AG09309 (cell line): ENCODE measurements at places on chromosomes 2 and 18.

- DNase-seq: no peak
These were observed 419.1 kb upstream of the DSEL start for GRCh38 chr18:67935638-67936037.

DNA sequence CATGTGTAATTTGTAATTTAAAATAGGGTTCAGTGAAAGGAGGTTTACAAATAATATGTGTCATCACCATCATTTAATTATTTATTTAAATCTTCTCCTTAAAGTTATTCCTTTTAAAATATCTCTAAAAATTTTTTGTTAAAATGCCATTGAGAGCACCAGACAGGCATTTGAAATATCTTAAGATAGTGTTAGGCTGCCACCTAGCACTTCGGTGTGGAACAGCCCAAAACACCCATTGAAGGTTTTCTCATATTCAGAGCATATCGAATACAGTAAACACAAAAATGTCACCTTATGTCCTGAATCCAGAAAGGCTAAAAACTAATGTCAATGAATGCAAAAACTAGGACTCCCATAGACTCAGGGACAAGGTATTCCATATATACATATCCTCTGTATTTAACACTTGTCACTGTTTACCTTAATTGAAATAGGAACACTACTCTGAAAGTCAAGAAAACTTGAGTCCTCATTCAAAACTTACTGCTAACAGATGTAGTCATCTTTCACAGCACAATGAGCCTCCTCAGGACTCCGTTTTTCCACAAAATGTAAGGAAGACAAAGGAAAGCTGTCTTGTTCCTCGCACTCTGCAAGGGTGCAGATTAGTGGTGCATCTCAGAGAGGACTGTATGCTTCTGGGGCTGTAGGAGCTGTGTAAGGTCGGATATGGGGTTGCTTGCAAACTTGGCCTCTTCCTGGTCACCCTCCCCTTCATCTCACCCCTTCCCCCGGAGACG, 329.5 kb downstream of the PAX3 start:
- DNase-seq: peak; percentile 4

DNA sequence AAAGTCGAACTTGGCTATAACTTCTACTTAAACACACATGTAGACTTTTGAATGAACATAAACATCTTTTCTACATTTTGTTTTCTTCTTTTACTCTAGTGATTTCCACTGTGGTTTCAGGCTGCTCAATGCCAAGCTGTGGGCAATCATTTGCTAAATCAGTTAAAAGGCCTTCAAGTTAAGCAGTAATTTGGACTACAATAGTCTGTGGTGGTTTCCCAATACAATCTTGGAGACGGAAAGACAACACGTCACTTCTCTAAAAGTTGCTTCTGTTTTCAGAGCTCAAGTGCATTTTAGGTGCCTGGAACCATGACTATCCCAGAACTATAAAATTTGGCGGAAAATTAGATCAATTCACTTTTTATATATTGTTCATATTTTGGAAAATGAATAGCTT, 69.4 kb downstream of the TXNL1 start:
- DNase-seq: peak; percentile 32

GRCh38 chr2:86445436-86445835, 4.3 kb downstream of the KDM3A start:
- DNase-seq: no peak

GRCh38 chr2:106284255-106284654, 90.2 kb upstream of the UXS1 start:
- no peak for DNase-seq

DNA sequence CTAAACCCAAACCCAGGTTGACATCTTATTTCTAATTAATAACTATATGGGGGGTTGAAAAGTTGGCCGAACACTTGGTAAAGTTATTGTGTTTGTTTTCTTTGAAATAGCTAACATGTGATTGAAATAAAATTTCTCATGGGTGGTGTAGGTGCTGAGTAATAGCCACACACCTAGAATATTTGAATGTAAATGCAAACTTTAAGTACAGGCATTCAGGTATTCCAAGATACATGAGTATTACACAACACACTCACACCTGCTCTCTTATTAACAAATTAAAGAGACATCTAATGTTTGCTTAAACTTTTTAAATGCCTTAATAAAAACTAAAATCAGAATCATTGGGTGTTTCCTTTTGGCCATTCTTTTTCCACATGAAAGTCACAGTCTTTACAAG, 165.5 kb downstream of the EHBP1 start:
- no peak for DNase-seq

DNA sequence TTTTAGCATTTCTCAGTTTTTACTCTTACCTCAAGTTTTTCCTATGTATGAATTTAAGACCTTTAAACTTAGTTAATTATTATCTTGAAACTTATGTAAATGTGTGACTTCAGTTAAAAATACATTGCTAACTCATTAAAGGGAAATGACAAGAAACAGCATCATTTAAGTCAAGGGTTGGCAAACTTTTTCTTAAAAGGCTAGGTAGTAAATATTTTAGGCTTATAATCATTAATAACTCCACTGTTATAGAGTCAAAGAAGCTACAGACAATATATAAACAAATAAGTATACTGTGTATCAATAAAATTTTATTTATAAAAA, 259.7 kb upstream of the RBMS1 start:
- no peak for DNase-seq

DNA sequence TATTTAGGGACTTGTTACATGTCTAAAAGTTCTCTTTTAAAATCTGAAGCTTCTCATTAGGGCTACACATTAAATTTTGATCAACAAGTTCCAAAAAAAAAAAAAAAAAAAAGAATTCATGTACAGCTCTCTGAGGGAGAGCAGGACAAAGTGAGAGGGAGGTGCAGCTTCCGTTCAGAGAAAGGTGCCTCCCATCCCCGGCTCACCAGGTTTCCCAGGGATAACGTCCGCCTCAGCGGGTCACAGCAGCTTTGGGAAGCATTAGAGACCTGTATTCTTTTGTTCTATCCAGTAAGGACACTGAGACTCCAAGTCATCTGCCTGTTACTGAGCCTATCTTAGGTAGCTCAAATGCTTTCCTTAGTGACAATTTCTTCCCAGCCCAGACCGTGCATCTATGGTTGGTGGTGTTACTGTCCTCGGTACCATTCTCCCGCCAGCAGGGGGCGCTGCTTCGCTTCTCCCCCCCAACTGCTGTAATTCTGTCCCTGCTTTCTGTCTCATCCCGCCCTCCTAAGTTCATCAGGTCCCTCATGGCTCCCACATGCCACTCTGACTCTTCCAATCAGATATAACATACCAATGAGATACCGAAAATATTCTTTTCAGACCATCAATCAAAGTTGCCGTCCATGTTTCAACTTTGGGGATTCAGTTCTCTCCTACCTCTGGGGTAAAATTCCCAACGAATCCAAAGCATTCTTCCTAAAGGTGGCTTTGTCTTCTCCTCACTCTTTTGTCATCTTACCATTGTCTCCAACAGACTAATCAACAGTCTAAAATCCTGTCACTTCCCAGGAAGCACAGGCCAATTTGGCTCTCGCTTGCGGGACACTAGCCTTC, 466.5 kb downstream of the METTL4 start:
- no peak for DNase-seq

DNA sequence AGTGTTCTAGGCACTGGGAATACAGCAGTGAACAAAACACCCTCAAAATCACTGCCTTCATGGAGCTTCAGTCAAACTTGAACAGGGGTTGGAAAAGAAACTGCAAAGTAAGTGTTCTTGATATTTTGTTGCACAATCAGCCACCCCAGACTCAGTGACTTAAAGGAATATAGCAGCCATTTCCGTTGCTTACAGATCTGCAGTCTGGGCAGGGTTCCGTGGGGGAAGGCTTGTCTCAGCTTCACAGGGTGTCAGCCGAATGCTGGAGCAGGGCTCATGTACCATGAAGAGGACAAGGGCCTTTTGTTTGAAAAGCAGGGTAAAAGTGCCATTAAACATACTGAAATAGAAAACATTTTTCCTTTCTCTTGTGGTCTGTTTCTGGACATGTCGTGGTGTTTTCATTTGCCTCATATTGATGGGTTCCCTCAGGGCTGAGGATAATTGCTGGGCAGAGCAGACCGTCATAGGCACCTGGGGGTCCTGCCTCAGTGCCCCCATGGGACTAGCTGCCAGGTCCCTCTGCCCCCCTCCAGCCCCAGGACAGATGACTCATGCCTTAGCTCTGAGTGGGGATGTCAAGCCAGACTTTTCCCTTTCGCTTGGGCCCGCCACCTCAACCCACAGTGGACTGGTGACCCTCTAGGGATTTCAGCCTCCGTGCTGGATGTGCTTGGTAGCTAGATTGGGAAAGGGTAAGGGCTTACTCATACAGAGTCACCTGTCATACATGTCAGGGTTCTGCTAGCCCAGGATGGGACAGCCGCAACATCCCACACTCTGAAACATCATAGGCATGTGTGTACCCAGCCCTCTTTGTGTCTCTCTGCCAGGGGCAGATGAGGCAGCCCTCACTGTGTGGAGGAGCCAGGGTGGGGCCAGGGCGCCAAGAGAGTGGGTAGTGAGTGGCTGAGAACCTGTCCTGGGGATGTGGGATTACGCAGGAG, 96.5 kb downstream of the PTPRM start:
- DNase-seq: no peak

DNA sequence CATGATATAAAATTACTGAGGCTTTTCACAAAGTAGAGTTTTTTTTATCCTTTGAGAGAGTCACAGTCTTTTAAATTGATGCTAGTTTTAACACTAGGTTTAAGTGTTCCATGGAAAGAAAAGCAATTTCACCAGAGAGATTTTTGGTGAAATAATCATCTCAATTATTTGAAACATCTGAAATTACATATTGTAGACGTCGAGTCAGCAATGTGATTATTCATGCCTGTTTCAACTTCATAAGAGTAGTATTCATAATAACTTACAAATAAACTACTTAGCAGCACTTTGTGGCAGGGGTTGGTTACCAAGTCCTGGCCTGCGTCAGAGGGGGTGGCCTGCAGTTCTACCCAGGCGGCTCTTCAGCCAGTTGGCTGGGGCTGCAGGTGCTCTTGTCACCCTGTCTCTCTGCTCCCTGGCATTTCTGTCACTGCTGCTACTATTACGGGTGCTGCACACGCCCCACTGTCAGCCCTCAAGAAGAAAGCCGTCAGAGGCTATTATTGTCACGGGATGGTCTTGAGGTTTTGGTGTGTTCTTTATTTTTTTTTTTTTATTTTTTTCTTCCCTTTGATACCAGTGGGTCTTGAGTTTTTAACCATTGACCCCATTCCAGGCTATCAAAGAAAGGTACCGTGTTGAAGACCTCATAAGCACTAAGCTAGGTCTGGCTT, 50.4 kb downstream of the MALT1 start:
- DNase-seq: peak; percentile 20

DNA sequence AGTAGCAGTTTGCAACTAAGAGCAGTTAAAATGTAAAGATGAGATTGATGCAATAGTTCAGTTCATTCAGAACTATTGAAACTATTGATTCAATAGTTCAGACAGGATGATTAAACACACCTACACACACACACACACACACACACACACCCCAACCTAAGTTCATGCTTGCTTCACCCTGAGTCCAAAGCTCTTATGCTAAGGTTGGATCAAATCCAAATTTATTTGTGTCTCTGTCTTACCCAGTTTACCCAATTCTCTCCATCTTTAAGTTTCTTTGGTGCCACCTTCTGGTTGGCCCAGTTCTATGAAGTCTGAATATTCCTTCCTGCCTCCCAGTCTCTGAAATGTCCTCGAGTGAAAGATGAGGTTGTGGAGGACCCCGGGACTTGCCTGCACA, 5.1 kb downstream of the SERPINB8 start:
- no peak for DNase-seq

GRCh38 chr2:160294889-160295288, 94.8 kb upstream of the ITGB6 start:
- no peak for DNase-seq

DNA sequence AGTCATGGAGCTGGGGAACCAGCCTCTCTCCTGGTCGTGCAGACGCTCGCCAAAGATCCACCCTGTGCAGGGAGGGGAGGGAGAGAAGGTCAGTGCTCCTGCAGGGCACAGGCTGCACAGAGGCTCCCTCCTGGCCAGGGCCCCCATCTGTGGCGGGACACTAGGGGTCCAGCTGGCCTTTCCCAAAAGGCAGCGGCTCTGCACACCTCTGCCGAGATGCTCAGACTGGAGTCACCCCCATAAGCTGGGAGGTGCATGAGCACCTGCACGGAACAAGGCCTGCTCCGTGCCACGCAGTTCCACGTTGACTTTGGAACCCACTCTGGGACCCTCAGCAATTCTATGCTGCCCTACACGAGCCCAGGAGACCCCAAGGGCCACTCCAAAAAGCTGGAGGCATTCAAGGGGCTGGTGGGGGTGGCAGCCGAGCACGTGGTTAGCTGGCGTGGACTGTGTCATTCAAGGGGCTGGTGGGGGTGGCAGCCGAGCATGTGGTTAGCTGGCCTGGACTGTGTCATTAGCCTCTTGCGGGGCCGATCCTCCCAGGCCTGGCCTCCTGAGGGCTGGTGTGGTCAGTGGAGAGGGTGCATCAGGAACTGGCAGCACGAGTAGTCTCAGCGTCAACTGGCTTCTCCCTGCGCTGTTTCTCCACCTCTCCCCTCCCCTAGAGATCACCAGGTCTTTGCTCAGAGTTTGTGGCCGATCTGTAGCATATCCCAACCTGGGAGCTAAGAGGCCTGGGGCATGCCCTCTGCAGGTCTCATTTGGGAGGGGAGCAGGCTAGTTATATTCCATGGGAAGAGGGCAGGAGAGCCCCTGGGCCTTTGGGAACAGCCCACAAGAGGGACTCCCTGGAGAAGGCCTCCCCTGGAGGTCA, 9.8 kb downstream of the SNORC start:
- DNase-seq: no peak

DNA sequence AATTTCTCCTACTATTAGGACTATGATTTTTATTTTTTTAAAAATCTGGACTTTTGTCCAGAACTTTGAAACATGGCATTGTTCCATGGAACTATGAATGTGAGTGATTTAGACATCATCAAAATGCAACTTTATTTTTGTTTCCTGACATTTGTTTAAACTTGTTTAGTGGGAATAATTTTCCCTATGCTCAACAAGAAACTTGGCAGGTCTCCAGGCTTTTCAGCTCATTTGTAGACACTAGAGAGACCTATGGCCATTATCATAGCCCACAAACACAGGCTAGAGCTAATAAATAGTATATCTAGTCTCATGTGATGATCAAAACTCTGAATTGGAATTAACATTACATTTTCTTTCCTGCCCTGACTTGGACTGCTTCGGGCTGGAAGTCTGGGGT, 145.1 kb upstream of the CELF4 start:
- DNase-seq: no peak

GRCh38 chr2:172836347-172836821, 100.7 kb downstream of the RAPGEF4 start:
- no peak for DNase-seq

DNA sequence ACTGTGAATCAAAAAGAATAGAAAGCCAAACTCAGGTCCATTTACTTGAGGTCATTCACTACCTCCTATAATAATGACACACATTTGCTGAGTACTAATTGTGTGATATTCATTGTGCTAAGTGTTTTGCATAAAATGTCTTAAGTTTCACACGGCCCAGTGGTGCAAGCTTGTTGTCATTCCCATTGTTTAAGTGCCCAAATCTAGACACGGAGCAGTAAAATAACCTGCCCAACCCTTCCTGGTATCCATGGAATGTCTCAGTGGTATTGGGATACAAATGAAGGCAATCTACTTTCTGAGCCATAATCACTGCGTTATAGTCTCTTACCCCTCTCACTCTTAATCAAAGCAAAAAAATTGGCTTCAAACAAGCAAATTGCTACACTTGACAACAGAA, 233.3 kb downstream of the NCKAP5 start:
- no peak for DNase-seq
